T-helper 2 cell (primary cell): ENCODE measurements at places on chromosomes 11 and 22.

DNA sequence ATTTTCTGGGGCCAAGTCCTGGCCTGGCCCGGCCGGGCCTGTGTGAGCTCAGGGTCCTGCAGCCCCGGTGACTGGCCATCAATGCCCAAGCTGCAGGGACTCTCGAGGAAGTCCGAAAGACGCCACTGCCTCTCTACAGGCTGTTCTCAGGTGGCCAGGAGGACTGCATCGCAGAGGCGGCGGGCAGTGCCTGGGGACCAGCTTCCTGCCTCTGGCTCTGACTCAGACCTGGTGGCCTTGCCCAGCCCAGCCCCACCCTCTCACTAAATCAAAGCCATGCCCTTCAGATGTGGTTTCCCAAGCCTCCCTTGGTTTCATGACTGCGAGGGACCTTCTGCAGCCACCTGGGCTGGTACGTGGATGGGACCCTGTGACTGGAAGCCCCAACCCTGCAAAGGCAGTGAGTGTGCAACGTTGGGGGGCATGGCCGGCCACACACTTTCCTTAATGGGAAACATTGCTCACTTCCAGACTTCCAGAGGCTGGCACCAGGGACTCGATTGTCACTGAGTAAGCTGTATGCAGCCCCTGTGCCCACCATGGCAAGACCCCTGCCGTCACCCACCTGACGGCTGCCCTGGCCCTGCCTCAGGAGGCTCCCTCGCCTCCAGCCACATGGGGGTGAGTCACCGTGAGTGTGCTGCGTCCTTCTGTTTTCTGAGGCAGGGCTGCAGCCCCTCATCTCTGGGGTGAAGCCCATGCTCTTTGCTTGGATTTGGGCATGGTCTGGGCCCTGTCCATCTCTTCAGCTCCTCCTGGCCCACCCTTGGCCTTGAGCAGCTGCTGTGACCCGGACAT is 6.0 kb upstream of the FGF3 start:
- no peak for DNase-seq

GRCh38 chr11:81989093-81989492 is 744.6 kb downstream of the FAM181B start:
- no peak for DNase-seq

- DNase-seq: no peak
Measured at GRCh38 chr11:23502826-23503225, 642.6 kb upstream of the CCDC179 start.

GRCh38 chr22:29737251-29738117 is 17.7 kb downstream of the CABP7 start:
- DNase-seq: no peak

- DNase-seq: no peak
Measured at GRCh38 chr11:17379383-17380180, 8.9 kb downstream of the KCNJ11 start.
